Activated T-helper 1 cell treated with Interleukin-2 at 50 U/mL for 16 hours (primary cell): ENCODE measurements at places on chromosomes 1 and 21.

DNA sequence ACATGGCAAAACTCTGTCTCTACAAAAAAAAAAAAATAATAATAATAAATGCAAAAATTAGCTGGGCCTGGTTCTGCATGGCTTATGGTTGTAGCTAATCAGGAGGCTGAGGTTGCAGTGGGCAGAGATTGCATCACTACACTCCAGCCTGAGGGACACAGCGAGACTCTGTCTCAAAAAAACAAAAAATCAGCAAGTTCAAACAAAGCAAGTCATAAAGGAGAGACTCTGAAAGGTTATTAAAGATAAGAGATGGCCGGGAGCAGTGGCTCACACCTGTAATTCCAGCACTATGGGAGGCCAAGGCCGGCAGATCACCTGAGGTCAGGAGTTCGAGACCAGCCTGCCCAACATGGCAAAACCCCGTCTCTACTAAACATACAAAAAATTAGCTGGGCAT lies 28.8 kb downstream of the COP1 start:
- DNase-seq = no peak

DNA sequence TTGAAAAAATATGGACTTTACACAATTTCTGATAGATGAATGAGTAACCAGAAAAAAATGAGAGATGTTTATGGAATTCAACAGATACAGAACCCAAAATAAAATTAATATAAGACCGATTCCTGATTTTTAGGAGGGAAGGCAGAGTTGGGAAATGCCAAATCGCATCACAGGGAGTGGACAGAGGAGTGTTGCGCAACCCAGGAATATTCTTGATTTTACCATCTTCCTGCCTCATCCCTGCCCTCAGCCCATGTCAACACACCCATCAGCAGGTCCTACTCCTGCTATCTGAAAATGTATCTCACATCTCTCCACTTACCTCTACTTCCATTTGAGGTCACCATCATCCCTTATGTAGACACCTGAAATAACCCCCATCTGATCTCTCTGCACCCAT lies 221.0 kb downstream of the DSCAM start:
- no peak for DNase-seq

GRCh38 chr1:102799496-102799895 lies 308.8 kb downstream of the COL11A1 start:
- no peak for DNase-seq

- no peak for DNase-seq
These were observed 232.0 kb upstream of the PLXNA2 start for GRCh38 chr1:208475951-208476845.

- no peak for DNase-seq
These were observed 502.8 kb downstream of the AJAP1 start for GRCh38 chr1:5157175-5157574.

DNA sequence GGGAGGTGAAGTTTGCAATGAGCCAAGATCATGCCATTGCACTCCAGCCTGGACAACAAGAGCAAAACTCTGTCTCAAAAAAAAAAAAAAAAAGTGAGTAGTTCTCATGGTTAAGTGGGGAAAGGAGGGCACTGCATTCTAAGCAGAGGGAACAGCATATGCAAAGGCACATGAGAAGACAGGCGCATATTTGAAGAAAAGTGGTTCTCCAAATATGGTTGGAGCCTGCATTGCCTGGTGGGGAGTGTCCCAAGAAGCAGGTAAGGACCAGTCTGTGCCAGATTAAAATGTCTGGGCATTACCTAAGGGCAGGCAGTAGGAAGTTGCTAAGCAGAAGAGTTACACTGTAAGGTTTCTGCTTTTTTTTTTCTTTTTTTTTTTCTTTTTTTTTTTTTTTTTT lies 2.5 kb upstream of the KPNA6 start:
- DNase-seq = no peak

- DNase-seq = no peak
These were observed 29.3 kb upstream of the IL20 start for GRCh38 chr1:206836111-206836510.
